ENCODE measurements at places on chromosomes 2 and 18.

- DNase-seq: no peak
These were observed 6.2 kb upstream of the EHD3 start for GRCh38 chr2:31227711-31228125.

DNA sequence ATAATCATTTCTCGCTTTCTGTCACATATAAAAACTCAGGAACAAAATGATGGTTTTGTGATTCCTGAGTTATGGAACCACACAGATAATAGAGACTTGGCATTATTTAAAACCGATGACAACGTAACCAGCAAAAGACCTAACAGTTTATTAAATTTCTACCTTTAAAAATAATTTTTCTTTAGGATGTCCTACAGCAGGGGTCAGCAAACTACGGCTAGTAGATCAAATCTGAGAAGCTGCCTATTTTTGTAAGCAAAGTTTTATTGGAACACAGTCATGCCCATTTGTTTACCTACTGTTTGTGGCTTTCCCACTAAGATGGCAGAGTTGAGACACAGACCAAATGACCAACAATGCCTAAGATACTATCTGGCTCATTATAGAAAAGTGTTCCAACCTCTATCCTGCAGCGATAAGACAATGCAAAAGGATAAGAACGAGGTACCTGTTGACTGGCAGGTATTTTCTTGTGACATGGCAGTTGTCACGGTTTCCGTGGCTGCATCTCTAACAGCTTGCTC is 53.0 kb upstream of the ZFP36L2 start:
- no peak for DNase-seq

- DNase-seq: no peak
These were observed 44.4 kb downstream of the ZBTB14 start for GRCh38 chr18:5251117-5251516.

- no peak for DNase-seq
These were observed 88.9 kb downstream of the MBP start for GRCh38 chr18:77043541-77044280.

- DNase-seq: no peak
These were observed 17.1 kb downstream of the ANKRD44 start for GRCh38 chr2:197293252-197294007.

GRCh38 chr18:23585007-23585871 is 1.1 kb downstream of the NPC1 start:
- peak; percentile 36 for DNase-seq

DNA sequence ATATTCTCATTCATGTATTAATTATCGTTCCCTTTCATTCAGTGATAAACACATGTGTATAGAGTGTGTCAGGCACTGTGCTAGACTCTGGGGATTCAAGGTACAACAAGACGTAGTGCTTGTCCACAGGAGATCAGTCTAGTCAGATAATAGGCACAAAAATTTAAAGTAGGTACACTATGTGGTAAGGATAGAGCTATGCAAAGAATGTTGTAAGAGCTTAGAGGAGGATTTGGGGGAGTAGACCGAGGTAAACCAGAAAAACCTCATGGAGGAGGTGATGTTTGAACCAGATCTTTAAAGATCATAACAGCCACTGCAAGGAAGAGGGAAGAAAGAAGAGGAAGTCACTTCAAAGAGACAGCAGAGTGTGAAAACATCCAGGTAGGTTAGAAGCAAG is 256.9 kb upstream of the DDX18 start:
- no peak for DNase-seq

DNA sequence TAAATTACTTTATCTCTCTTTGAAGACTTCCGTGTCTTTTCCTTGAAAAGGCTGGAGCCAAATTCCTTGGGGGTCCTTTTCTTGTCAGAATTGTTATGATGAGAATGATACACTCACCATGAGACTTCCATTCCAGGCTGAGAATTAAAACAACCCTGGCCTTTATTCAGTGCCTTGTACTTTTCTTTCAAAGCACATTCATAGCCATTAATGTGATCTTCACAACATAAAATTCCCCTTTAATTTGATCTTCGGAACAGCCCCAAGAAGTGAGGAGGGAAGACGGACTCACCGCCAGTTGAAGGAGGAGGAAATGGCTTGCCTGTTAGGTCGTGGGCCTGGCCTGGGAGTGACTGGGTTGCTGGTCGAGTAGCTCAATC is 127.3 kb downstream of the DDX1 start:
- no peak for DNase-seq

- DNase-seq: no peak
These were observed 206.7 kb downstream of the SH3RF3 start for GRCh38 chr2:109335631-109336176.
